ENCODE measurements at places on chromosomes 6 and 20.

GRCh38 chr20:25281541-25281991, 33.7 kb downstream of the PYGB start:
- peak; percentile 8 for DNase-seq

DNA sequence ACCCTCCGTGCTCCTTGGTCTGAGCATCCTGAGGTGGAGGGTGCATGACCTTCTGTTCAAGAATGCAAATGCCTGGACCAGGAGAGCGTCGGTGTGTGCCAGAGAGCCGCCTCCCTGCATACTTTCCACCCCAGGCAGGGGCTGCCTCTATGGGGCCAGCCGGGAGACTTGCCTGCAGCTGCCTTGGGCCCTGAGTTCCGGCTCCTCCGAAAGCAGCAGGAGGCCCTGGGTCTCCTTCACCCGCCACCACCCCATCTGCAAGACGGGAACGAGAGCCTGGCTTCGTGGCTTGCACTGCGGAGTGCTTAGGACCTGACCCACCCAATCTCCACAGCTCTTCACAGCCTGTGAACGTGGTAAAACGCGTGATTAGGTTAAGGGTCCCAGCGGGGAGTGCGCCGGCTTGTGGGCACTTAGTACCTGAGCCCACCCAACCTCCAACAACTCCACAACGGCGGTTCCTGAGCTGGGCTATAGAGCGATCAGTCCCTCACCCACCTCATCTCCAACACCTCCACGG, 16.4 kb downstream of the BHLHE23 start:
- no peak for DNase-seq

DNA sequence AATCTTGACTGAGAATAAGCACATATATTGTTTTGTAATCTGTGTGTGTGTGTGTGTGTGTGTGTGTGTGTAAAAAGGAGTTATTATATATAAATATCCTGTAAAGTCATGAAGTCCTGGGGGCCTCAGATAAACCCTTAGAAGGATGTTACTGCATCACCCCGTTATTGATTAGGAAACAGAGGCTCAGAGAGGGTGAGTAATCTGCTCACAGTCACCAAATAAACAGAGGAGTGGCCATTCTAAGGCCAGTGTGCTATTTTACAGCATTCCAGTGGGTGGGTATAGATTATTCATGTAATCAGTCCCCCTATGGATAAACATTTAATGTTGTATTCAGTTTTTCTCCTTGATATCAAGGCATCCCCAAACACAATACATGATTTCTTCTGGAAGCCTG, 87.1 kb downstream of the CDC5L start:
- no peak for DNase-seq

DNA sequence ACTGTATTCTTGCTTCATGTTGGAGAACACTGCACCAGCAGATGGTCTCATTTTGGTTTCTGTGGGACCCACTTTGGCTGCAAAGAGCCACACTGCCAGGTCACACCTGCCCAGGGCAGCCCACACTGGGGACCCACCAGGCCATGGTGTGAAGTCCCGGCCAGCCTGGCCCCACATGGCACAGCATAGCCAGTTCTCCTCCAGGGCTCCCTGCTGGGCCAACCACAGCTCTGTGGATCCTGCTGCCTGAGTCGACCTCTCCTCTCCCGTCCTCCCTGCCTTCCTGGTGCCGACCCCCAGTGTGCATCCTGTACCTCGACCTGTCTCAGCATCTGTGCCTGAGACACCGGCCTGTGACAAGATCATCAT, 3.0 kb downstream of the ARFRP1 start:
- no peak for DNase-seq

DNA sequence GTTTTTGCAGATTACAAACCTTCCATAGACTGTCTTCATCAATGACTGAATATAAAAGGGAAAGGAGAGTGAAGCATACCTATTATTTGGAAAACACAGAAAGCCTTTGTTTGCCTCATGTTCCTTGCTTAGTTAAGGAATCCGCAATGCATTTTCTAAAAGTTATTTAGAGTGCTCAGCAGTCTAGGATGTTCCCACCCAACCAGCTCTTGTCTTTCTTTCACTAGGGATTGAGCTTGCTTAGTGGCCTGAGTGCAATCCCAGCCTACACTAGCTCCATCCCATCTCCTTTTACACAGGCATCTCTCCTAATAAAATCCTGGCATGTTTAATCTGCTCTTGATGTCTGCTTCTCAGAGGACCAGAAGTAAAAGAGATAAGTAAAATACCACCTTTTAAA, 850.5 kb upstream of the GJE1 start:
- DNase-seq, result no peak

GRCh38 chr20:53055367-53056067, 83.4 kb downstream of the TSHZ2 start:
- no peak for DNase-seq

DNA sequence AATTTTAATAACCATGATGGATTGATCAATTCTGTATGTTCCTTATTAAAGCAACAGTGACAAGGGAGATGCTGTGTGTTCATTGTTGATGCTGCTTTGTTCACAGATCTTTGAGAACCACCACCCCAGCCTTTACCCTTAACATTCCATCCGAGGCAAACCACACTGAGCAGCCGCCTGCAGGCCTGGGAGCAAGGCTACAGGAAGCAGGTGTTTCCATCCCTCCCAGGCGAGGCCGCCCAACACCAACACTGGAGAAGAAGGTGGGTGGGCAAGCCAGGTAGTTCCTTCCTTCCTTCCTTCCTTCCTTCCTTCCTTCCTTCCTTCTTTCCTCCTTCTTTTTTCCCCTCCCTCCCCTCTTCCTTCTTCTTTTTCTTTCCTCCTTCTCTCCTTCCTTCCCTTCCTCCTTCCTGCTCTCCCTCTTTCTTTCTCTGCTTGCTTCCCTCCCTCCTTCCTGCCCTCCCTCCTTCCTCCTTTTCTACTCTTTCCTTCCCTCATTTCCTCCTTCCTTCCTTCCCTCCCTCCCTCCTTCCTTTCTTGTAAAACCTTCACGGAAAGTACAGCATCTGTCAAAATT, 13.7 kb downstream of the TTLL2 start:
- DNase-seq, result no peak

- DNase-seq, result no peak
Measured at GRCh38 chr6:125041740-125042459, 79.7 kb downstream of the RNF217 start.

GRCh38 chr6:25454136-25454535, 175.0 kb downstream of the CARMIL1 start:
- DNase-seq, result no peak

GRCh38 chr6:133805876-133806275, 83.0 kb upstream of the TCF21 start:
- DNase-seq, result no peak

- DNase-seq, result no peak
Measured at GRCh38 chr6:22029171-22029570, 267.7 kb downstream of the PRL start.

DNA sequence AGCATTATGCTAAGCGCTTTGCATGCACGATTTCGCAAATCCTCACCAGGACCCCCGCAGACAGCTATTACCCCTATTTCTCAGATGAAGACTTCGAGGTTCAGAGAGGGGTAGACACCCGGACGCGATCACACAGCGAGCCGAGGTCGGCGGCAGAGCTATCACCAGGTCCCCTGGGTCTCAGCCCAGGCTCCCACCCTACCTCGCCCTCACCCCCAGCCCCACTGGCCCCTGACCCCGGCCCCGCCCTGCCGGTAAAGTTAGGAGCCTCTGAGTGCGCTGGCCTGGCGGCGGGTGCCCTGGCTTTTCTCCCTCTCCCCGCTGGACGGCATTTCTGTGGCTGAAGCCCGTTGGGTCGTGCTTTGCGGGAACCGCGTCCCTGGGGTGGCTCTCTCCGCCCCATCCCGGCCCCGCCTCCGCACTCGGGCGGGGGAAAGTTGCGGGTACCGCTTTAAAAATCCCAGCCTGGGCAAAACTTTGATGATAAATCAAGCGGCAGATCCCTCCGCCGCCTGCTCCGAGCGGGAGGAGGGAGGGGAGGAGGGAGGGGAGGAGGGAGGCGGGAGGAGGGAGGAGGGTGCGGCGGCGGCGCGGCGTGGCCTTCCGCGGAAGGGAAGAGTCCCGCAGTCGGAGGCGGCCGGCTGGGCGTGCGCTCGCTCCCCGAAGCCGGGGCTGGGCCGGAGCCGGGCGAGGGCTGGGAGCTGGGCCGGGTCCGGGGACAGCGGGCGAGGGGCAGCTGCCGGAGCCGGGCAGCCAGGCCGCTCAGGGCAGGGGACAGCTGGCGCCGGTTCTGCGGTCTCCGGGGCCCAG, at the start of gene VSTM2L:
VSTM2L (plus strand) TSS at position 624 of the 810 bp plus-strand sequence. CDS start 224 bp downstream, outside the sequence.
- no peak for DNase-seq

DNA sequence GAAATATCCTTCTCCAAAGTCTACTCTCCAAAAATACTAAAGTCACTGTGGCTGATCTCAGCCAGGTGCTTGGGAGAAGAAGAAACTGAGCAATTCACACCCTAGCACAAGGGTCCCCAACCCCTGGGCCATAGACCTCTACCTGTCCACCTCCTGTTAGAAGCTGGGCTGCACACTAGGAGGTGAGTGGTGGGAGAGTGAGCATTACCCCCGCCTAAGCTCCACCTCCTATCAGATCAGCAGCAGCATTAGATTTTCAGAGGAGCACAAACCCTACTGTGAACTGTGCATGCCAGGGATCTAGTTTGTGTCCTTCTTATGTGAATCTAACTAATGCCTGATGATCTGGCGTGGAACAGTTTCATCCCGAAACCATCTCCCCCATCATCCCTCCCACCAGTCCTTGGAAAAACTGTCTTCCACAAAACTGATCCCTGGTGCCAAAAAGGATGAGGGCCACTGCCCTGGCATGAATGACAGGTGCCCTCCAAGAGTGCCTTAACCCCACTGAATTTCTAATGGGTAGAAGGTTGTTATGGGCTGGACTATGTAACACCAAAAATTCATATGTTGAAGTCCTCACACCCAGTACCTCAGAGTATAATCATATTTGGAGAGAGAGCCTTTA, 109.2 kb upstream of the CDYL start:
- no peak for DNase-seq

Data from body of pancreas (tissue), 4 donors.